ENCODE measurements at places on chromosomes 4 and X. TPM values are rescaled to one million over a fixed set of nuclear protein-coding genes. Genes with fewer than 3 reads are reported as not detected.

DNA sequence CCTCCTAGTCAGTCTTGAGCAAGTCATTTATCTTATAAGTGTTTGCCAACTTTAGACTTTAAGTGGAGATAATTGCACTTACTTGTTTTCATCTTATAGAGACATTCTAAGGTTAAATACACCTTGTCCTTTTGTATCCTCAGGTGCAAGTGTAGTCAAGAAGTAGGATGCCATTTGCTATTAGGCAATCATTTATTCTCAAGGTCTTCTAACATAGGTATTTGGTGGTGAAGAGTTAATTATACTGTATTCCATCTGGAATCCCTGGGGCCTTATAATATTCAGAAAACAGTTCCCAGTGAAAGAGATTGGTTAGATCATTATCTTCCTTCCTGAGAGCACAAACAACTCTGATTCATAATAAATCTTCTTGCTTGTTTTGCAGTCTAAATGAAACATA lies 23.7 kb downstream of the SULT1E1 start:
- no peak for DNase-seq

DNA sequence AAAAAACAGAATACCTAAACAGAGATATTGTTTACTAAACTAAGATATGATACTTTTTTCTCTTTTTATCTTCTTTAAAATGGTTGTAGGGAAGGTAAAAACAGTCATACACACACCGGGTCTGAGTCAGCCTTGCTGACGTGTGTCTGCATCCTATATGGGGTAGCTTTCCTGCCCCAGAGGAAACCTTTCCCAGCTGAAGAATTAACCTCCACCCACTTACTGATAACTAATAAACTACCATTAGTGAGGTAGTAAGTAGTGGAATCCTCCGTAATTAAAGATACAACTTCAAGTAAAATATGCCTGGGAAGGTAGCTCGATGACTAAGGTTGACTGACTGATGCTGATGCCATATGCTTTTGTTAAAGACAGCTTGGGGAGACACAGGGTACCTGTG lies 312.2 kb downstream of the DCTD start:
- DNase-seq = no peak

Gene GPR34
- 7.7 TPM for polyA plus RNA-seq

Gene ADH6
- 0.28 TPM for polyA plus RNA-seq

Measured in urinary bladder (tissue), 4 donors.